Cortex of kidney (tissue), 1 donor: ENCODE measurements at places on chromosomes 2 and 18.

- no peak for DNase-seq
Observed at GRCh38 chr2:172806493-172806892, 70.8 kb downstream of the RAPGEF4 start.

GRCh38 chr2:28678175-28678855, 73.3 kb upstream of the PPP1CB start:
- no peak for DNase-seq

GRCh38 chr2:168006498-168006897, 240.9 kb downstream of the STK39 start:
- DNase-seq, result no peak

DNA sequence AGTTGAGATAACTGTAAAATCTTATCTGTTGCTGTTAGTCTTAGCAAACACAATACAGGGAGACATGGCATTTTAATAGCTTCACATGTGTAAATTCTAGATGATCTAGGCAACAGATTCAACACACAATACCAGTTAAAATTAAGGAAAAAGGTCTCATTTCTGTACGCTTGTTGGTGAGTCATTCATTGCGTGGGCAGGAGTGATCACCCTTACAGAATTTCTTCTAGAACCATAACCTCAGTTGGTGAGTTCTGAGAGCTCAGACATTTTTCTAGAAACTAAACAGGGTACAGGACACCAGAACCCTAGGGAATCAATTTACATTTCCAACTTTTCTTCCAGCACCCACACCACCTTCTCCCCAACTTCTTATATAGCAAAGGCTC, 81.9 kb downstream of the SLC8A1 start:
- no peak for DNase-seq

DNA sequence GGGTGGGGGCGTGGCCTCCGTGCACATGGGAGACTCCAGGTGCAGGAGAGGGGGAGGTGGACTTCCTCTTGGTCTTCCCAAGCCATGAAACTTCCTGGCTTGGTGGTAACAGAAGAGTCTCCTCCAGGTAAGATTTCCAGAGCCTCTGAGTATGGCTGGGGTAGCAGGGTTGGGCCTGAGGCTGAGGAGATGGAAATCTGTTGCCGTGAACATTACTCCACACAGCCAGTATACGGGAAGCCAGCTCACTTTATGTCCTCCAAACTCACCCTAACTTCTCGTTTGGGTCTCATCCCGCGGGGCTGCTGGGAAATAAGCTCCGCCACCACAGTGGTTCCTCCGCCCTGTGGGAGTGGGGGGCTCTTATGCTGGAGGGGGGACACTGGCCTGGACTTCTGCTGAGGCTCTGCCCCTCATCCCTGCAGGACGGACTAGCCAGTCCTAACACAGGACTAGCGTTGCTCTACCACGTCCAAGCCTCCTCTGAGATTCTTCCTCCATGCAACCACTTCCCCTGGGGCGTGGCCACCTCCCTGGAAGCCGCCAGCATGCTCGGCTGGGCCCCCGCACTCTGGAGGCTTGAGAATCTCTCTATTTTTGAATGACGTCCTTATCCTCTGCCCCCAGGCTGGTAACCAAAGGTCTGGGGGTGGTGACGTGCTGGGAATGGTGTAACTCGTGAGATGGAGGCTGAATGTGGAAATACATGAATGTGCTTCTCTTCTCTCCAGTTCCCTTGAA, 777 bp upstream of the RAB17 start:
- no peak for DNase-seq

GRCh38 chr2:129747500-129748125, 231.9 kb upstream of the RAB6C start:
- DNase-seq, result no peak

DNA sequence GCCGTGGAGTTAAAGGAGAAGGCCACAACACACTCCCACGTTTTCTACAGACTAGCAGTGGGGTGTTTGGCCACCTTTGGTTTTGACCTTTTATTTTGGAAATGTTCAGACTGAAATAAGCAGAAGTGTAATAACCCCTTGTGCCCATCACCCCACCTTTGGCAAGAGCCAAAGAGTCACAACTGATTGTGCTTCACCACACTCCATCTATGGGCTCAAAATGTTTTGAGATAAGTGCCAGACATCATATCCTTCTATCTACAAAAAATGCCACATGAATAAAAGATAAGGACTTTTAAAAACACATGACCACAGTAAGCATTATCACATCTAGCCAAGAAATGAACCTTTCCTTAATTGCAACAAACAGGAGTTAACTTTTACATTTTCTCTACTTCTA, 9.9 kb upstream of the GPR35 start:
- DNase-seq, result no peak

GRCh38 chr2:228401065-228401912, 219.8 kb upstream of the SPHKAP start:
- no peak for DNase-seq

DNA sequence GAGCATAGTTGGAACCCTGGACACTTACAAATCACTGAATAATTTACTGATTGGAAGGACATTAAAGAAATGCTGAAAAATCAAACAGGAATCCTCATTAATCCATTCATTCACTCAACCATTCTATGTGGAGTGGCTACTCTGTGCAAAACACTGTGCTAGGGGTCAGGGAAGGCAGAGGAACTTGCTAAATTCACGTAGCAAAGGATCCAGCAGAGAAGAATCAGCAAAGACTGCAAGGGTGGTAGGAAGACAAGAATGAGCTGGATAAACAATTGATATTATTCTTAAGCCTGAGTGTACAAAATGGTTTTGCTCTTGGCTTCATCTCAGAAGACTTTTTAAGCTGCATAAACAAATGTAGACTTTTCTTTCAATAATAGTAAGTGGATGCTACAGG, 164.3 kb upstream of the CAVIN2 start:
- no peak for DNase-seq

- no peak for DNase-seq
Observed at GRCh38 chr2:31131871-31132270, 6.4 kb downstream of the GALNT14 start.

DNA sequence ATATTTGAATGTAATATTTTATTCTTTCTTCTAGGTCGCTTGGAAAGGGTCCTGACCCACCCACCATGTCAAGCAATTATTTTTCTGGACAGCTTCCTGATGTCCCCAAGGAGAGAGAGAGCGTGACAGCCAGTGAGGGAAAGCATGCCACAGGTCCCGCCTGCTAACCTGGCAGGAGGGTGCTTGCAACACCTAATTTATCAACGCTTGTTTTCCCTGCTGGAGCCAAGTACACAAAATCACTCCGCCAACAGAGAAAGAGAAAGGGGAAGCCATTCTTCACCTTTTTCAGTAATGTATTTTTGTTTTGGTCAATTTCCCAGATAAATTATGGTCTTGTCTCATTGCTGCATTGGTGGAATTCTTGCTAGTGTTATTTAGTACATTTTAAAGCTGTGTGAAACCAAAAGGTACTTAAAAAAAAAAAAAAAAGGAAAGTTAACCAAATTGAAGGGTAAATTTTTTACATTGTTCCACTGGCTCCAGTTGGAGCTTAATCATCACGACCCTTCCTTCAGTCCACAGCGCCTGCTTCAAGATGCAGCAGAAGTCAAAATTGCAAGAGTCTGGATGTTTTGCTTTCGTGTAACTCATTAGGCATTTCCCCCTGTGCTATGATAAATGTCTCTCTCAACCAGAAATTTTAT, 88.5 kb upstream of the COPS8 start:
- DNase-seq, result no peak

DNA sequence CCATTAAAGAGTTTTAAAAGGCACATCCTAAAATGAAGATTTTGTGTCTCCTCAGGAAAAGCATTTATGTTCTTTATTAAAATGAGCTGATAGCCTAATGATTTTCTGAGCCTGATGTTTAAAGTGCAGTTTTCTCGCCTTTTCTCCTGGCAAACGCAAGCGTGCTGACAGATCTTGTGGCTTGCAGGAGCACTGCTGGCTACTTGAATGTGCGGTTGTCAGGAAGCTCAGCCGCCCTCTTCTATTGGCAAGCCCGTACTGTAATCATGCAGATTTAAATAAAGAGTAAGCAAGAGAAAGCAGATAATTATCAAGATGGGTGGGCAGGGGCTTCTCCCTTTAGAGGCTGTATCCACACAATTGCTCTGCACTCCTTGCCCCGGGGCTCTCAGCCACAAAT, 139.5 kb upstream of the SPHKAP start:
- DNase-seq, result no peak

DNA sequence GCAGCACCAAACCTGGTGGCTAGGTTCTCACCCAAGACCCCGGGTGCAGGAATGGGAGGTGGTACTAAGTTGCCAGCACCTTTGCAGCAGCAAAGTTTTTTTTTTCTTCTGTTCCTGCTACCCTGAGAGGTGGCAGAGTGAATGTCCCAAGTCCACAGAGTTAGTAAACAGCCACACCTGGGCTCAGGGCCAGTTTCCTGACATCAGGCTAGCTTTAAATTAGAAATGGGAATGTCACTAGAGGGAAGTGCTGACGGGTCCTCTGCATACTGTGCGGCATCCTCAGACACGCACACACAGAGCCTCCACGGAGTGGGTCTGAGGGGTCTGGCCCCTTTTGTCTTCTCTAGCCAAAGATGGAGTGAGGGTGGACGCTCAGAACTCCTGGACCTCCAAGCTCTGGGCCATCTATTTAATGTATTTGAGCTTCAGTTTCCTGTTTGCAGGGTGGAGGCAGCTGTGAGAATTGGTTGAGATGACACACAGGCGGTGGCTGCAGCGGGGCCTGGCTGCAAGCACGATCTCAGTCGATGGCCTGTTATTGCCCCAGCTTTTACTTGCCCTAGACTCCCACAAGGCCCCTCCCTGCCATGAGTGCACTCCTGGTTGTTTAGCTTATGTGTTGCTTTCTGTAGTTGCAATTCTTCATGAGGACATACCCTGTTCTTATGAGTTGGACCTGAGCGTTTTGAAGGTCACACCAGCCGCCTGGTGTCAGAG, 751.4 kb upstream of the HS6ST1 start:
- DNase-seq, result no peak

- no peak for DNase-seq
Observed at GRCh38 chr2:111029181-111029927, 91.4 kb upstream of the BCL2L11 start.

DNA sequence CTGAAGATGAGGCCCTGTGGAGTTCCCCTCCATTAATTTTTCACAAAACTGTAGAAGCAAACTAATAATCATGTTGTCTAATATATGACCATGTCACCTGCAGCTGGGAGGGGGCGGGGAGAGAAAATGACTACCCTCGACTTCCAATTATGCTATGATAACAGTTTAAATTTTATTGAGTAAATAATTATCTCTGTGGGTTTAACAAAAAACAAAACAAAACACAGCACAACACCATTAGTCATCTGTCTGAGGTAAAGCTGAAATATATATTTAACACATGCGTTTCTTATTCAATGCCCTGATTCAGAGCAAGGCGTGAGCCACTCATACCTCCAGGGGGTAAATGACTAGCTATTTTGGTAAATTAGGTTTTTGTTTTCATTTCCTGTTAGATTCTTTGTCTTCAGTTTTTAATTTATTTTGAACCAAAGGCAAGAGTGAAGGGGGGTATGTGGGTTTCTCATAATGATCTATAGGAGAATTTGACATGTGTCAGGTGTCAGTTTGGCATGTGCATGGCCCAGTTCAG, 77.4 kb upstream of the ZCCHC2 start:
- DNase-seq, result no peak

DNA sequence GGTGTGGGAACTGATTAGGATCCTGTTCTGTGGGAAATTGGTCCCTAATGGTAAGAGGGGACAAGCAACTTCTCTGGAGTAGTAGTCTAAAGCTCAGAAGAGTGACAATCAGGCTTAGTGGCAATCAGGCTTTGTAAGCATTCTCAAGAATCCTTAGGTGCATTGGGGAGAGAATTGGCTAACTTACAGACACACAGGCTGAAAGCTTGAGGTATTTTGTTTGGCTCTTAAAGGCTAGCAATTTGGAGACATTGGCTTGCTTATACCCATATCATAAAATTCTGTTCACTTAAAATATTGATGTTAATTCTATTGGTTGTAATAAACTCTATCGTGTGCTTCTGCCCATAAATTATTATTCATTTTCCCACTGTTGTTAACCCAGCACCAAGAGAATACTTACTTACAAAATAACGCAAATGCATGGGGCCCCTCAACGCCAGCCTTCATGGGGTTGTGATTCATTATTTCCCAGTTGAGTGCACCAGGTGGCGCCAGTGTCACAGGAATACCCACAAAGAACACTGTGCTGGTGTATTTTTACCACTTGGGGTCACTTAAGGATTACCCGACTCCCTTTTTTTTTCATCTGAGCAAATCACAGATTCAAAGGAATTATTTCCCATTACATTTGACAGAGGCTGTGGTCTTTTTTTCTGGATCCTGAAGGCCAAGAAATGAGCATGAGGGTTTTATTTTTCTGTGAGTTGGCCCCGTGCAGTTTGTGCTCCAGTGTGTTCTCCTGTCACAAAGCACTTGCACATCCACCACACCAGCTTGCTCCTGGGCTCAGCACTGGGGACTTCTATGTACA, 45.5 kb downstream of the DDX1 start:
- DNase-seq, result no peak

- no peak for DNase-seq
Observed at GRCh38 chr2:165471349-165471950, 2.0 kb downstream of the CSRNP3 start.

DNA sequence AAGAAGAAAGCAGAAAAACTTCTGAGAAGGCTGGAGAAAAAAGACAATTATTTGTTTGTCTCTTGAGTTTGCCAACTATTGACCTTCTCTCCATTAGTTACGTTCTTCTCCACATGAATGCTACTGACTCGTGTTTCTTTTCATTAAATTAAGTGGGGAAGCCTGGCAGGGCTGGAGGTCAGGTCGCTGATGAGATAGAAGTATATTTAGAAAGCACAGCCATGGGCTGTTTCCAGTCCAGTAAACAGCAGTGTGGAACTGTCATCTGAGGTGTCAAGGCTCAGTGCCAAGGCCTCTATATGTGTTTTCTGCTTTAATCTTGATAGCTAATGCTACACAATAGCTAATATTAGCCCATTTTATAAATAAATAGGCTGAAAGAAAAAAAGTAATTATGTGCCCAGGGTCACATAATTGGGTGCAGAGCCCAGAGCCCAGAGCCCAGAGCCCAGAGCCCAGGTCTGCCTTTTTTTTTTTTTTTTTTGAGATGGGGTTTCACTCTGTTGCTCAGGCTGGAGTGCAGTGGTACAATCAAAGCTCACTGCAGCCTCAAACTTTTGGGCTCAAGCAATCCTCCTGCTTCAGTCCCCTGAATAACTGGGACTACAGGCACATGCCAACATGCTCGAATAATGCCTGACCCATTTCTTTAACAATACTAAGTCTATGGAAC, 6.3 kb downstream of the MSGN1 start:
- DNase-seq, result no peak

DNA sequence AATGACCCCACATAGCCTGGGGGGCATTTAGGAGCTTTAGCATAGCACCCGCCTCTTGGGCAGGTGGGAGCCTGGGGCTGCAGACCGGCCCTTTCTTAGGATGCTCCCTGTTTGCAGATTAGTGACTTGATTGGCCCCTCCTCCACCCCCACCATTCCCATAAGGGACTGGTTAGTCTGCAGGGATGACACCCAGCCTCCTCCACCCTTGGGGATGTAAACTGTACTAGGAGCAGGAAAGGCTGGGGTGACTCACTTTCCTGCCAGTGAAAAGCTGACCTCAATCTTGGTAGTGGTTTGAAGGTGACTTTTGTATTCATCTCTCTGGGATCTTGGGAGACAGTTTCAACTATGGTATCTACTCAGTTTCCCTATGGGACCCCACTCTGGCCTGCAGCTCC, 24.2 kb downstream of the CTIF start:
- no peak for DNase-seq
